ENCODE measurements at places on chromosomes 16 and 17. TPM values are rescaled to one million over a fixed set of nuclear protein-coding genes. Genes with fewer than 3 reads are reported as not detected.
A peak's percentile ranks its signal among the peaks of the same experiment; 100 is the strongest.

The PRSS33 gene
- not detected for total RNA-seq

The CNTNAP4 gene
- total RNA-seq = not detected

The ITGA2B gene
- total RNA-seq = under 0.01 TPM

The GPRC5C gene
- total RNA-seq = 321 TPM

The CSNK2A2 gene
- total RNA-seq = 22.0 TPM

The STH gene
- not detected for total RNA-seq

The RHBDF2 gene
- 43.8 TPM for total RNA-seq

DNA sequence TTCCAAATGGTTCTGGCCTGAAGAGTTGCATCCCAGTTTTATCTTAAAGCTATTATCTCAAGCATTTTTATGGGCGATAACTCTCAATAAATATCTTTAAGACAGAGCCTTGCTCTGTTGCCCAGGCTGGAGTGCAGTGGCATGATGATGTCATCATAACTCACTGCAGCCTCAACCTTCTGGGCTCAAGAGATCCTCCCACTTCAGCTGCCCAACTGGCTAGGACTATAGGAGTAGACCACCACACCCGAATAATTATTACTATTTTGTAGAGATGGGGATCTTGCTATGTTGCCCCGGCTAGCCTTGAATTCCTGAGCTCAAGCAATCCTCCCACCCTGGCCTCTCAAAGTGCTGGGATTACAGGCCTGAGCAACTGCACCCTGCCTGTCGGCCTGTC lies 26.1 kb upstream of the CYTH1 start:
- no peak for DNase-seq

GRCh38 chr16:53822936-53823529 lies 119.1 kb downstream of the FTO start:
- peak; percentile 23 for DNase-seq

DNA sequence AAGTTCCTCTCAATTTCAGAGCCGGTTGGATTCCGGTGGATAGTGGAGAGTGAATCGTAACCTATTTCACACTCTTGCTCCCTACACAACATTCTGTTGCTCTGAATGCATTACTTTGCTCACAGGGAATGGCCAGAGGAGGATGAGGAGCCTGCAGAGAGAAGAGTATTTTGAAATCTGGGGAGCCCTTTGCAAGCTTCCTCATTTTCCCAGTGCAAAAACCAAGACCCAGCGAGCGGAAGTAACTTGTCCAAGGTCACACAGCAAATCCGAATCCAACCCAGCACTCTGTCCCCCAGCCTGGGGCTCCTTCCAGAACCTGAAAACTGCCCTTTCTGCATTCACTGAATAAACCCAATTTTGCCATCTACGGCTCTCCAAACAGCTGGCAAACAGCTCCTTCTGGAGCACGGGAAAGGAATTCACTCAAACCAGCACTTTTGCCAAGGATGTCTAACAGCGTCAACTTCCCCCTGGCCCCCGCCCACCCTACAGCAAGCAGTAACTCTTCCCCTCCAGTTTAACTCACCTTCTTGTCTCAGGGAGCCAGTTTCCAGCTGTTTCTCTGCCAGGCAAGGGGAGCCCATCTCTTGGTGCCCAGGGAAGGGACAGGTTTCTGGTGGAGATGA lies 557 bp downstream of the KCNG4 start:
- DNase-seq = no peak

GRCh38 chr16:10765772-10766171 lies 22.1 kb downstream of the NUBP1 start:
- DNase-seq = no peak

DNA sequence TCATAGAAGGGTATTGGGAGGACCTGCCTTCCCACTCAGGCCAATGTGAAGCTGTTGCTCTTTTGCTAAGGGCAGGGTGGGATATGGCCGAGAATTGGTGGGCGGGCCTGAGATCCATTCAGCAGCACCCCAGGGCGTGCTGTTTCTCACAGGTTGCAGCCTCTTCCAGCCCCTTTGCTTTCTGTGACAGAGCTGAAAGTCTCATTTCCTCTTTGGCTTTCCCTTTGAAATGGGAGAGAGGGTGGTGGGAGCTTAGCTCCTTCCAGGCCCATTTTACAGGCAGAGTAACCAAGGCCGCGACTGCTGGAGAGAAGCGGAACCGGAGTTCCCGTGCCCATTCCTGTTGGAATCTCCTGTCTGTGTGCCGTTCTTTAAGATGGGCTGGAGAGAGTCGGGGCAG lies 183.0 kb downstream of the RAB11FIP4 start:
- no peak for DNase-seq

GRCh38 chr17:74654742-74655141 lies 31.2 kb upstream of the CD300E start:
- no peak for DNase-seq

GRCh38 chr16:84306564-84306963 lies 11.9 kb downstream of the WFDC1 start:
- DNase-seq = no peak

- no peak for DNase-seq
These were observed 62.0 kb downstream of the IL21R start for GRCh38 chr16:27463741-27464591.

DNA sequence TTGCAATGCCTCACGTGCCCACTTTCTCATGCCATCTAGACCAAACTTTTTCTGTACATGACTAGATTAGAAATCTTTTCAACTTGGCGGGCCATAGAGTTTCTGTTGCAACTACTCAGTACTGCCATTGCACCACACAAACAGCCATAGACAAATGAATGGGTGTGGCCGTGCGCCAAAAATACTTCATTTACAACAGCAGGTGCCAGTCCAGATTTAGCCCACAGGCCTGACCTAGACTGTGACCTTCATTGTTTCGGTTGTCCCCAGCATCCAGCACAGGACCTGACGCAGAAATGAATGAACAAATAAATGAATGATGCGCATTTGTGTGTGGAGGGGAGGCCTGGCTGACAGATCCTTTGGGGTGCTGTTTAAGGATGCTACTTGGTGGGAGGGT lies 14.3 kb upstream of the PDK2 start:
- no peak for DNase-seq

- no peak for DNase-seq
These were observed 824 bp upstream of the FBXL16 start for GRCh38 chr16:706189-707061.

GRCh38 chr16:83733301-83733700 lies 74.5 kb upstream of the HSBP1 start:
- DNase-seq = no peak

DNA sequence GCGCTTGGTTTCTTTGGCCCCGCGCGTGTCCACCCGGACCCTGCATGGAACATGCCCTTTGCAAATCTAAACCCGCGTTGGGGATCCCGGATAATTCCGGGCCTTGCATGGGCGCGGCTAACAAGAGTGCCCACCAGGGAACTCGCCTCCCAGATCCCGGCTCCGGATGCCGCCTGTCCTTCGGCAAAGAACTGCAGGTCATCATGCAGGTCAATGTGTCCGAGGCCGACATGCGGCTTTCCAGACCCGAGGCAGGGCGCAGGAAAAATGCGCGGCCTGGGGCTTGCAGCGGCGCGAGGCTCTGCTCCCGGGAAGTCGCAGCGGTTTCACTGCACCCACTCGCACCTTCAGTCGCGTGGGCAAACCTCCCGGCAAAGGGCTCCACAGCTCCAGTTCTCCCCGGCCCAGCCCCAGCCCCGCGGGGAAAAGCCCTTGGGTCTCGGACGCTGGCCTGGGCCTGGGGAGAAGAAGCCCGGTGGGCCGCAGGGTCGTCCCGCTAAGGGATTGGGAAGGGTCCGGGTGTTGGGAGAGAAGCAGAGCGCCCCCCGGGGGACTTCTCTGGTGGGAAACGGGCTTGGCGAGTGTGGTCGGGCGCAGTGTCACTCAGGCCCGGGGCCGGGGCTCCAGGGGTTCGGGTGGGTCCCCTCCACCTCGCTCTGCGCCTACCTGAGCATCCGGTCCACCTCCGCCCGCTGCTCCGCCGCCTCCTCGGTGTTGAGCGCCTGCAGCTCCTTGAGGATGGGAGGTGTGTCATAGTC lies 805 bp downstream of the HNF1B start:
- peak; percentile 56 for DNase-seq

DNA sequence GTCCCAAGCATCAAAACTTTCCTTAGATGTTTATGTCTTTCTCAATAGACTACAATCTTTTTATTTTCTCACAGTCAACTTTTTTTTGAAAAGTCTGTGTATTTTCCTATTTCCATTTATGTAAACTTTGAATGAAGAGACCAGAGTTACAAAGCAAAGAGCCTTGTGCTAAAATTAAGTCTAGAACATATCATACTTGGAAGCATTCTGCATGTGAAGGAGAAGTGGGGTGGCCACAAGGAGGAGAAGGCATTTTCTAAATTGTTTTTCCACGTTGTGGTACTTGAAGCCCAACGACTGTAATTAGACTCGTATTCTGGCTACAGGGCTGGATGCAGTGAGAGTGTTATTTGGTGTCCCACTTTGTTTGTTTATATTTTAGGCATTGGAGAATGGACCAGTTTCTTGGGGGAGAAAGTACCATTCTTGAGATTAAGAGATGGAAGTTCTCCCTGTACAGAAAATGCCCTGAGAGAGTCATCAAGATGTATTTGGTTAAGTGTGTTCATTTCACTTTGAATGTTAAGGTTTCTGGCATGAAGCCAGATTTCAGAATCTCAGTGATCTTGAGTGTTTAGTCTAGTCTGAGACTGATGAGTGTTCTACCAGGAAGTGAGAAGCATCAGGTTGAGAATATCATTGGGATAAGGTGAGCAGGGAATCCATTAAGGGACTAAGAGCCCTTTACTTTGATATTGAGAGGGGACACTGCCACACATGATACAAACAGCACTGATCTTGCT lies 71.6 kb downstream of the MAP2K6 start:
- no peak for DNase-seq

DNA sequence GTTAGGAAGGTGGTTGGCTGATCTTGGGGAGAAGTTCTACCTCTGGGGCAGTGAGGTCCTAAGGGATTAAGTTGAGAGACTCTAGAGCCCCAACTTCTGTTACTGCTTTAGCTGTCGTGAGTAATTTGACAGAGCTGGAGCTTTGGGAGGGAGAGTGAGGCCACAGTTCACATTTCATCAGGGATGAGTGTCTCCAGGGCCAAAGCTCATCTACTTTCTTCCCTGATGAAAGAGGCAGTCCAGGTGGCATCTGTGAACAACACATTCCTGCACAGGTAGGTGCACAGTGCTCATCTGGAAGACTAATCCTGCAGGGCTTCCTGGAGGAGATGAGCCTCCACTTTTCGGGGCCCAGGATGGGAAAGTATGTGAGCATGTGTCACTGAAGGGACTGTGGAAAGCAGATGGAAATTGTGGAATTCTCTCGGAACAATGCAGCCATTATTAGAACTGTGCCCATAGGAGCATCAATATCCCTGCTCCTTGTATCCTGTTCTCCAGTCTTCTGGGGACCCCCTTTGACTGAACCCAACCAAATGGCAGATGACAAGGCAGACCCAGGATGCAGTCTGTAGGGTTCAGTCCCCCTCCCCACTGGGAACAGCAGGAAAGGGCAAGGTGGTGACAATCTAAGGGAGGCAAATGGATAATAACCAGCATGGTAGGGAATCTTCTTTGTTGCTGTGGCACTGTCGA lies 9.0 kb downstream of the DYNLL2 start:
- no peak for DNase-seq

DNA sequence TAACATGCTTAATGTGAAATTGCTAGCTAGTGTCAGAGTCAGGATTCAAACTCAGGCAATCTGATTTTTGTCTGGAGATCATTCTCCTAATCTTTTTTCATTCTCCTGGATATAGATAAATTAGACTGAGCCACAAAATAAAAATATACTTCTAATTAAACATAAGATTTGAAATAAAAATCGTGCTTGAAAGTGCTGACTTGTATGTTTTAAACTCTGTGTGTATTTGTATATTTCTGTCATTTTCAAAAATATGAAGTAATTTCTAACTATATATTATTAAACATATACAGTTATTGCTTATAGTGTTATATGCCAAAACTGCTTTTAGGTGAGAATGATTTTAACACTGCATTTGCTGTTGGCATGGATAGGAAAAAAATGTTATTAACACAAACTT lies 239.4 kb downstream of the KCNJ2 start:
- no peak for DNase-seq

- DNase-seq = peak; percentile 83
These were observed 1.5 kb downstream of the ATXN7L3 start for GRCh38 chr17:44197980-44198720.

DNA sequence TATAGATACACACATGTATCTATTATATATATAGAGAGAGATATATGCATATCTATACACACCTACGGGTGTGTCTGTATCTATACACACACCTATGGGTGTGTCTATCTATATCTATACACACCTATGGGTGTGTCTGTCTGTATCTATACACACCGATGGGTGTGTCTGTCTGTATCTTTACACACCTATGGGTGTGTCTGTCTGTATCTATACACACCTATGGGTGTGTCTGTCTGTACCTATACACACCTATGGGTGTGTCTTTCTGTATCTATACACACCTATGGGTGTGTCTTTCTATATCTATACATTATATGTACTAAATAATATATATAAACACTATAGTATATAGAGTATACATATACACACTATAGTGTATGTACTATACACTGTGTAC lies 738.5 kb downstream of the MAF start:
- no peak for DNase-seq

DNA sequence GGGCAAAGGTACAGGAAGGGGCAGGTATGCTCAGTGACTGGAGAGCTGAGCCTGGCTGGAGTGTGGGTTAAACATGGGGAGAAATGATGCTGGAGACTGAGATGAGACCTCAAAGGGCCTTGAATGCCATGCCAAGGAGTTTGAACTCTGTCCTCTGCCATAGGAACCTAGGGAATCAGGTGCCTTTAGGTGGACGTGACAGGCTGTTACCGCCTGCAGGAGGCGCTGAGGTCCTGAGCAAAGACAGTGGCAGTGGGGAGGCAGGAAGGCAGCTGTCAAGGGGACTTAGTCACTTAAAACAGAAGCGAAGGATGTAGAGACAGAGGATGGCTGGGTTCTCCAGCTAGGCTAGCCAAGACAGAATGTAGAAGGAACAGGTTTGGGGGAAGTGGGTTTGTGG lies 9.1 kb downstream of the PSMB3 start:
- no peak for DNase-seq

- no peak for DNase-seq
These were observed 14.8 kb downstream of the SCGB1C2 start for GRCh38 chr17:151886-152859.

DNA sequence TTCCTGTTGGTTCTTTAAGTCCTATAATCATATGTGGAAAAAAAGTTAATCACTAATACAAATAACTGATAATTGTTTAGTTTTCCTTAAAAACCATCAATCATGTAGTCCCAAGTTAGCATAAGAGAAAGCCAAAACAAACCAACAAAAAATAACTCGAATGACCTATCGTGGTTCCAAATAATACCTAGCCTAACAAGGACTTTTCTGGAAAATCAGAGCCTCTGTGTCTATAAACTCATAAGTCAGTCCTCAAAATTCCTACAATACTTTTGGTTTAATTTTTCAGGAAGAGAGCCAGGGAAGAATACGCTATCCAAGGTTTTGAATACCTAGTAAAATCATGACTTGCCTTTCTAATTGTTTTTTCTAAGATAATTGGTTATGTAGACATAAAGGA lies 975.3 kb upstream of the SOX9 start:
- no peak for DNase-seq

- no peak for DNase-seq
These were observed 5.7 kb upstream of the KRT17 start for GRCh38 chr17:41629826-41630670.

- DNase-seq = no peak
These were observed 27.1 kb upstream of the SLC39A11 start for GRCh38 chr17:73119631-73120030.

Measured in stomach (tissue), 19 donors.